Activated T-helper 17 cell treated with anti-CD3 and anti-CD28 coated beads, Interleukin-2, amount 50 U/mL, for 72 hours (primary cell): ENCODE measurements at places on chromosomes 4 and X. TPM values are rescaled to one million over a fixed set of nuclear protein-coding genes. Genes with fewer than 3 reads are reported as not detected.

MAMLD1 gene
- total RNA-seq = 2.1 TPM

POLN gene
- total RNA-seq = 7.8 TPM

TMSB15A gene
- 0.39 TPM for total RNA-seq

RHOXF1 gene
- not detected for total RNA-seq

PRRG3 gene
- total RNA-seq = not detected

TMEM35A gene
- not detected for total RNA-seq

FAM53A gene
- 2.6 TPM for total RNA-seq

FAT1 gene
- total RNA-seq = not detected

GNL3L gene
- 71.9 TPM for total RNA-seq

LONRF3 gene
- total RNA-seq = 3.7 TPM

DNA sequence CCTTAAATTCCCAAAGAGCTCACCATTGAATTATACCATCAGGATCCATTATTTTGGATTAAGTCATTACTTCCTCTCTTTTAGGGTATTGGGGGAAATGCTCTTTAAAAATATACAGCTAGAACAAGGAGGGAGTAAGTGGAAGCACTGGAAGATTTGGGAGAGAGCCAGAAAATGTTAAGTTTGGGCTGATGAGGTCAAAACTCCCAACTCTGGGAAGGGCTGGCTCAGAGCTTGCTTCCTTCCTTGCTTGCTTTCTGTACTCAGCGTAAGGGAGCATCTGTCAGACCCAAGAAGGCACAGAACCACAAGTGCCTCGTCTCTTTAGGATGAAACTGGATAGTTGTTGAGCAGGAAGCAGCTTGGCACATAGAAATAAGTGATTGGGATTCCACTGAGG is 138.2 kb downstream of the GUCY2F start:
- H3K27me3 ChIP-seq = no peaks in the 10 kb centered on the region
- ATAC-seq = no peak
- H3K4me3 ChIP-seq = no peak overlapping the region
- H3K27ac ChIP-seq = no peak overlapping the region

- peak overlapping the region; percentile 65 for H3K4me3 ChIP-seq
- ATAC-seq = peak; percentile 98
- H3K4me1 ChIP-seq = peaks cover 26% of the 10 kb centered on the region
These were observed 68.2 kb downstream of the ARHGAP10 start for GRCh38 chr4:147799986-147800555.

DNA sequence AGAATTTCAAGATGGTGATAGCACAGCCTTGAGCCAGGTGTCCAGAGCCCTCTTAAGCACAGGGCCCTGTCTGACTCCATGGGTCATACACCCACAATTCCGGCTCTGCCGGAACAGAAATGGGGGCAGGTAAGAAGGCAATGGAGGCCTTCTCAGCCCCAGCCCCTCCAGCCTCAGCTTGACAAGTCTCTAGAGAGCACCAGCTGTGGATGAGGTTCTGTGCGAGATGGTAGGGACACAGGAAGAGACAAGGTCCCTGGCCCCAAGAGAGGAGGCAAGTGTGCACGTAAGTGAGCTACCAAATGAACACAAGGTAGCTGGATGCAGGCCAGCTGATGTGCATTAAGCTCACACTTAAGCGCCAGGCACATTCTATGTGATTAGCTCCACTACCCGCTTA is 2.4 kb upstream of the PRRG3 start:
- H3K27ac ChIP-seq = no peak overlapping the region
- no peaks in the 10 kb centered on the region for H3K36me3 ChIP-seq
- no peak for ATAC-seq
- H3K4me3 ChIP-seq = no peak overlapping the region
- H3K4me1 ChIP-seq = no peaks in the 10 kb centered on the region
- peaks cover 17% of the 10 kb centered on the region for H3K27me3 ChIP-seq

- no peaks in the 10 kb centered on the region for H3K4me1 ChIP-seq
- no peak overlapping the region for H3K4me3 ChIP-seq
- no peak for ATAC-seq
- H3K36me3 ChIP-seq = no peaks in the 10 kb centered on the region
- H3K27me3 ChIP-seq = no peaks in the 10 kb centered on the region
These were observed 499.6 kb downstream of the ACTRT1 start for GRCh38 chrX:127552571-127552970.

DNA sequence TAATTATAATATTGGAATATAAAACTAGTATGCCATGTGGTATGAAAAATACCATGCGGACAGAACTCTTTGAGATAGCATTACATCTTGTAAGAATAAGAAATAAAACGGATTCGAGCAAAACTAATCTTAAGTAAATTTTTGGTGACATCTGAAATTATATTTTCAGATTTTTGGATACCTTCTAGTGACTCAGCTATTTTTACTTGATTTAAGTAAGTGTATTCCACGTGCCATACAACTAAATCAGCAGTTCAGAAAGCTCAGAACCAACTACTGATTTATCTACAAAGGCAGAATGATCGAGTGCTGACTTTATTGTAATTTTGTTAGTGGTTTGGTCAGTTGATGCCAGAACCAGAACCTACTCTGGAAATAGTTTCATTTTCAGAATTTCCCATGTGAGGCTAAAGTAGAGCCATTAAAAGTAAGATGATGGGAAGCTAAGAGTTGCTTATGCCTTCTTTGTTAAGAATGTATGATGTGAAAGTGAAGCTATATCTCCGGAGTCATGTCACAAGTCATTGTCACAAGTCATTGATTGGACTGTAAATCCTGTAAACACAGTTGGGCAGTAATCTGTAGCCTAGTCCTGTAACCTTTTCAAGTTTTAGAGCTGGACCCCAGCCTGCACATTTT is 4.0 kb downstream of the ING2 start:
- ATAC-seq = no peak
- H3K27ac ChIP-seq = no peak overlapping the region
- H3K4me3 ChIP-seq = no peak overlapping the region
- no peaks in the 10 kb centered on the region for H3K4me1 ChIP-seq
- H3K27me3 ChIP-seq = no peaks in the 10 kb centered on the region

GRCh38 chrX:29471829-29472228 is 743.5 kb upstream of the MAGEB2 start:
- ATAC-seq = no peak
- no peaks in the 10 kb centered on the region for H3K27me3 ChIP-seq
- no peak overlapping the region for H3K27ac ChIP-seq
- no peaks in the 10 kb centered on the region for H3K36me3 ChIP-seq
- H3K4me1 ChIP-seq = no peaks in the 10 kb centered on the region
- no peak overlapping the region for H3K4me3 ChIP-seq

GRCh38 chr4:121358473-121358872 is 22.3 kb downstream of the QRFPR start:
- no peak overlapping the region for H3K27ac ChIP-seq
- no peak overlapping the region for H3K4me3 ChIP-seq
- H3K36me3 ChIP-seq = no peaks in the 10 kb centered on the region
- no peak for ATAC-seq
- H3K4me1 ChIP-seq = no peaks in the 10 kb centered on the region

- H3K4me3 ChIP-seq = no peak overlapping the region
- no peak for ATAC-seq
- H3K27ac ChIP-seq = no peak overlapping the region
- no peaks in the 10 kb centered on the region for H3K36me3 ChIP-seq
These were observed 265.4 kb upstream of the CASK start for GRCh38 chrX:42188730-42189129.

- no peaks in the 10 kb centered on the region for H3K27me3 ChIP-seq
- ATAC-seq = peak; percentile 97
- no peak overlapping the region for H3K4me3 ChIP-seq
These were observed 3.1 kb upstream of the OCIAD2 start for GRCh38 chr4:48909697-48910096.

DNA sequence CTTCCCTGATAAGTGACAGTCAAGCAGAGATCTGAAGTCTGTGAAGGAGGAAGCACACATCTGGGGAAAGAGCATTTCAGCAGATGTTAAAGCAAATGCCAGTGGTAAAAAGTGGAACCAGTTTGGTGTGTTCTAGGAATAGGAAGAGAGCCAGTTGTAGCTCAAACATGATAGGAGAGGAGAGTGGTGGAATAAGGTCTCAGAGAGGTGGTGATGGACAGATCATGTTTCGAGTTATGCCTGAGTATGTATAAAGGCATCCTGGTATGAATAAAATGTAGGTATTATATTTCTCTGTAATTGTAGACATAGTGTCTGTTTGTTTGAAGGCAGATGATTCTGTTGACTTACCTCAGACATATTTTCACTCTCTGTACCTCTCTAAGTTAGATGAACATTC is 89.1 kb downstream of the LARP7 start:
- no peaks in the 10 kb centered on the region for H3K4me1 ChIP-seq
- no peaks in the 10 kb centered on the region for H3K36me3 ChIP-seq
- H3K27ac ChIP-seq = no peak overlapping the region
- H3K4me3 ChIP-seq = no peak overlapping the region
- H3K27me3 ChIP-seq = peaks cover 21% of the 10 kb centered on the region

GRCh38 chr4:11564021-11564420 is 135.3 kb upstream of the HS3ST1 start:
- no peaks in the 10 kb centered on the region for H3K36me3 ChIP-seq
- no peak for ATAC-seq
- H3K4me1 ChIP-seq = no peaks in the 10 kb centered on the region

DNA sequence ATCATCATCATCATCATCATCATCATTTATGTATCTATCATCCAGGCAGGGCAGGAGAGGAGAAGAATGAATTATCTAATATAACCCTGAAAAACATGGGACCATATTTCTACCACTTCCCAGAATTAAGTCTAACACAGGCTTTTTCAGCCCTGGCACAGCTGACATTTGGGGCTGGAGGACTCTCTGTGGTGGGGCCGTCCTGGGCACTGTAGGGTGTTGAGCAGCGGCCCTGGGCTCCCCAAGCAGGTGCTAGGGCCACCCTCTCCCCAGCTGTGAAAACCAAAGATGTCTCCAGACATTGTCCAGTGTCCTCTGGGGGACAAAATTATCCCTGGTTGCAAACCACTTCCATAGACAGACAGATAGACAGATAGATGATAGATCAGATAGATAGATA is 288.4 kb downstream of the CRLF2 start:
- no peak overlapping the region for H3K27ac ChIP-seq
- no peaks in the 10 kb centered on the region for H3K36me3 ChIP-seq
- no peak overlapping the region for H3K4me3 ChIP-seq
- H3K4me1 ChIP-seq = no peaks in the 10 kb centered on the region

DNA sequence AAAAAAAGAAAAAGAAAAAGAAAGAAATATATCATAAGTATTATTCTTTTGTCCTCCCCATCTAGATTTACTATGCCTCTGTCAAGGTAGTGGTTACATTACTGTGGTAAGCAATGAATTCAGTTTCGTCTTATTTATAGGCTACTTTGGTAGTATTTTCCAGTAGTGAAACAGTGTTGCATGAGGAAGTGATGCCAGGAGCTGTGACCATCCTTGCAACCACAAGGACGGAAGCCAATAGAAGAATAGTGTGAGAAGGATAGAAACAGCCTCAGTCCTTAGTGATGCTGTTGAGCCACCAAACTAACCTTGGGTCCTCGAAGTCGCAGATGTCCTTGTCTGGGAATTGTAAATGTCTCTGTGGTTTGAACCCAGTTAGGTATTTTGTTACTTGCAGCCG is 328.5 kb downstream of the PPP3CA start:
- H3K36me3 ChIP-seq = peaks cover 5% of the 10 kb centered on the region
- H3K4me1 ChIP-seq = peaks cover 45% of the 10 kb centered on the region
- H3K27me3 ChIP-seq = no peaks in the 10 kb centered on the region
- H3K4me3 ChIP-seq = peak overlapping the region; percentile 55

DNA sequence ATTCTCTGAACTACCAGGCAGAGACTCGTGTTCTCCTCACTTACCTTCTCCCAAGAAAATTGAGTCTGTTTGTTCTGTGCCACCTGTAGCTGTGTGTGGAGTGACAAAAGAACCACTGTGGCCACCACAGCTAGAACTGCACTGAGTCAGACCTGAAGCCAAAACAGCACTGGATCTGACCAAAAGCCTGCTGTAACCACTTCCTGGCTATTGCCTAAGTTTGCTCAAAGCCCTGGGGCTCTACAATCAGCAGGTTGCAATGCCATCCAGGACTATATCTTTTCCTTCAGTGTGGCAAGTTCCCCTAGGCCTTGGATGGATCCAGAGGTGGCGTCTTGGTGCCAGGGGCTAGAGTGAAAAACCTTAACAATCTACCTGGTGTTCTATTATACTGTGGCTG is 449.1 kb downstream of the FAM133A start:
- no peak for ATAC-seq
- H3K36me3 ChIP-seq = no peaks in the 10 kb centered on the region
- no peaks in the 10 kb centered on the region for H3K4me1 ChIP-seq
- no peak overlapping the region for H3K4me3 ChIP-seq

GRCh38 chr4:84673475-84674240 is 90.7 kb downstream of the CDS1 start:
- no peaks in the 10 kb centered on the region for H3K36me3 ChIP-seq
- H3K27me3 ChIP-seq = no peaks in the 10 kb centered on the region
- no peak overlapping the region for H3K27ac ChIP-seq
- H3K4me3 ChIP-seq = no peak overlapping the region

DNA sequence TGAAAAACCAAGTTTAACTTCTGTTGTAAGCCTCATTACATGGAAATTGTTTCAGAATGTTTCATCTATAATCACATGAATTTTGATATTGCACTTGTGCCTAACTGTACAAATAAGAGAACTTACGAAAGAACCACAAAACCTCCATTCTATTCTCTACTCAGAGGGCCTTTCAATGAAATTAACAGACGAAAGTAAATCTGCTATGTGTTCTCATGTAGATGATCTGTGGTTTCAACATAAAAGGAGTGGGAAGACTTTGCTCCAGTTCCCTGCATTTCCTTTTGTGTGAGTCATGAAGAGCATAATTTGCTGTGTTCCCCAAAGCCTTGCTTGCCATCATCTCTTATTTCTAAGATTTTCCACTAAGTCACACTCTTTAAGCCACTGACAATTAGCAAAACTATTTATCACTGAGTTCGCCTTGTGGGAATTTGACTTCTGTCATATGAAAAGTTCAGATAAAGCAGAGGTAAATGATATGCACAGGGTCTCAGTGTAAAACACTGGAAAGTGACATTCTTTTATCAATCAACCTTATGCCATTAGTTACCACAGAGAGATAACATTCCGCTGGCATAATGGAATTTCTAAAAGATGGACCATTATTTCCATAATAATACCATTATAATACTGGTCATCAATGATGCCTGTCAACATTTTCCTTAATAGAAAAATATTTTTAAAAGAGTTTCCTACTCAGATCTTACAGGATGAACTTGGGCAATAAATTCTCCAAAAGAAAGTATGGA is 329.8 kb downstream of the NR3C2 start:
- ATAC-seq = peak; percentile 76
- peaks cover 5% of the 10 kb centered on the region for H3K4me1 ChIP-seq

DNA sequence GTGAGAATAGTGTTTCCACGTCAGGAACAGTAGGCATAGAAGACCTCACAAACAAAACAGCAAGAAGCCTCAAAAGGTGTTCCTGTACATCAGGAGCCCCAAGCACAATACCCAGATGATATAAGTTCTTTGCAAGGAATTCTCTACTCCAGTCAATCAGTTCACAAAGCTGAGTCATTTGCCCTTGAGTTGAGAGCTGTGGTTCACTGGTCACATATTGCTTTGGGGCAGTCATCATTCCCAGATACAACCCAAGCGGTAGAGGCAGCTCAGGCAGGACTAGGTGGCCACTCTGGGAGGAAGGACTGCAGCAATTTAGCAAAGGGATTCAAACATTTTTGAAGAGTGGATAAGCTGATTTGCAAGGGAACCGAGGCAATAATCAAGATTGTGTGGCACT is 551.5 kb upstream of the ZFP42 start:
- H3K36me3 ChIP-seq = no peaks in the 10 kb centered on the region
- no peak overlapping the region for H3K27ac ChIP-seq
- H3K4me3 ChIP-seq = no peak overlapping the region
- no peaks in the 10 kb centered on the region for H3K27me3 ChIP-seq
